ENCODE measurements at places on chromosomes 13 and 19.
A peak's percentile ranks its signal among the peaks of the same experiment; 100 is the strongest.

- DNase-seq, result no peak
Observed at GRCh38 chr13:75175575-75175974, 306.4 kb downstream of the TBC1D4 start.

- no peak for DNase-seq
Observed at GRCh38 chr13:91270031-91270430, 77.5 kb upstream of the MIR17HG start.

DNA sequence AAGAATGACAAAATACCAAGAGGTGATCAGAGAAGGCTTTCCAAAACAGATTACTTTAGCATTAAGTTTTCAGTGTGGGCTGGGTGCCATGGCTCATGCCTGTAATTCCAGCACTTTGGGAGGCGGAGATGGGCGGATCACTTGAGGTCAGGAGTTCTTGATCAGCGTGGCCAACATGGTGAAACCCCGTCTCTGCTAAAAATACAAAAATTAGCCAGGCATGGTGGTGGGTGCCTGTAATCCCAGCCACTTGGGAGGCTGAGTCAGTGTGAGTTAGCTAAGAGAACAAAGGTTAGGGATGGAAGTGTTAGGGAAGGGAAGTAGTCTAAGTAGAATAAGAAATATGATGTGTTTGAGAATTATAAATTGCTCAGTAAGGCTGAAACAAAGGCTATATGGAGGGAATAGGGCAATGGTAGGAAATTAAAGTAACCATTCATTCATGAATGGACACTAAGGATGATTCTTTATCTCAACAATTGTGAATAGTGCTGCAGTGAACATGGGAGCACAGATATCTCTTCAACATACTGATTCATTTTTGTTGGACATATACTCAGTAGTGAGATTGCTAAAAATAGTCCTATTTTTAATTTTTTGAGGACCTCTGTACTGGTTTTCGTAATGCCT lies 3.9 kb upstream of the RCBTB2 start:
- DNase-seq, result no peak

GRCh38 chr19:343941-344624 lies 513 bp downstream of the MIER2 start:
- DNase-seq, result no peak

GRCh38 chr19:52211203-52211602 lies 21.4 kb downstream of the PPP2R1A start:
- no peak for DNase-seq

DNA sequence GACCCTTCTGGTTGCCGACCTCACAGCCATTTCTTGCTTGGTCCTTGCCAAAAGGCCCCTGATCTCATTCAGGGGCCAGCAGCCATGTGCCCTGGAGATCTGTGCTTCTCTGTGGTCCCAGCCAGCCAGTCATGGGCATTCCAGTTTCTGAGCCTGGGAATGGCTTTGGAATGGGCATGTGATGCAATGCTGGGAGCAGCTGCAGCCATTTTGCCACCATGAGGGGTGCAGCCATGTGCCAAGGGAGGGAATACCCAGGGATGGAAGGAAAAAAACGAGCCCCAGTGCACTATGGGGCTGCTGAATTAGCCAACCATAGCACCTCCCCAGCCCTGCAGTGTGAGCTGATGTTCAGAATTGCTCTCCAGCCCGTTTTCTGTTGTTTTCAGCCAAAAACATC lies 26.3 kb downstream of the F2RL3 start:
- DNase-seq, result no peak

GRCh38 chr19:39906820-39907611 lies 27.4 kb downstream of the FCGBP start:
- DNase-seq, result no peak

DNA sequence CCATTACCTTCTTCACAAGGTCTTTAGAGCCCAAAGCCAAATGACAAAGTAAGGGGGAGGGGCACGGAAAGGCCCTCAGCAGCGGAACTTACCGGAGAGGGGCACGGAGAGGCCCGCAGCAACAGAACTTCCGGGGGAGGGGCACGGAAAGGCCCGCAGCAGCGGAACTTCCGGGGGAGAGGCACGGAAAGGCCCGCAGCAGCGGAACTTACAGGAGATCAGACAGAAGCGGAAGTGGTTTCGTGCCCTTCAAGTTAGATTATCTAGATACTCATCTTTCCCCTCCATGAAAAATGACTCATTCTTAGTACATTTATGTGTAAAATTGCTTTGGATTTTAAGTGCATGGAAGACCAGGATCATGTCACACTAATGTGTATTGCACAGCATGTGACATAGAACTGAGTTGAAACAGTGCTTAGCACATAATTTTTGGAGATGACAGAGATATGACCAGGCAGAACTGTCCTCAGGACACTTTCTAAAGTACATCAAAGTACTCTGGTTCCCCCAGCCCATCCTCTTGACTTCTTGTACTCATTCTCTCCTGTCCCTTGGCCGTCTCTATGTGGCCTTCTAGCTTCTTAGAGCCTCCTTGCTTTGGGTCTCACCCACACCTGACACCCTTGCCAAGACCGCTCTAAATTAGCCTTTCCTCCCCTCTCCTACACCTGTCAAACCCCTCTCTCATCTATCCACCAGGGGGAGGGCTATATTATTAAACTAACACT lies 25.7 kb upstream of the TPTE2 start:
- DNase-seq, result peak; percentile 75

GRCh38 chr19:1079566-1080111 lies 12.7 kb downstream of the ARHGAP45 start:
- DNase-seq, result peak; percentile 46

DNA sequence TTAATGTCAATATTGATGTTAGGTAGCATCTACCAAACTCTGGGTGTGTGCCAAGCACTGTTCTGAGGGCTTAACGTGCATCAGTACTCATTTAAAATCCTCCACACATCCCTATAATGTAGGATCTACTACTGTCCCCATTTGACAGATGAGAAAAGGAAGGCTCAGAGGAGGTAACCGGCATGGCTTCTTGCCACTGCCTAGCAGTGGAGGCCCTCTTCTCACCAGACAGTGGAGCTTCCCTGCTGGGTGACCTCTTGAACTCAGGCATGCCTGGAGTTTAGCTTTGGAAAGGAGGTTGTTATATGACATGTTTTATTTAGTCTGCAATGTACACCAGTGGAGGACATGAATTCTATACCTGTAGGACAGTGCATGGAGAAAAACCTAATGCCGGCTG lies 2.1 kb downstream of the SPATA13 start:
- no peak for DNase-seq

GRCh38 chr19:58364146-58364545 lies 1.6 kb upstream of the ZNF497 start:
- no peak for DNase-seq

DNA sequence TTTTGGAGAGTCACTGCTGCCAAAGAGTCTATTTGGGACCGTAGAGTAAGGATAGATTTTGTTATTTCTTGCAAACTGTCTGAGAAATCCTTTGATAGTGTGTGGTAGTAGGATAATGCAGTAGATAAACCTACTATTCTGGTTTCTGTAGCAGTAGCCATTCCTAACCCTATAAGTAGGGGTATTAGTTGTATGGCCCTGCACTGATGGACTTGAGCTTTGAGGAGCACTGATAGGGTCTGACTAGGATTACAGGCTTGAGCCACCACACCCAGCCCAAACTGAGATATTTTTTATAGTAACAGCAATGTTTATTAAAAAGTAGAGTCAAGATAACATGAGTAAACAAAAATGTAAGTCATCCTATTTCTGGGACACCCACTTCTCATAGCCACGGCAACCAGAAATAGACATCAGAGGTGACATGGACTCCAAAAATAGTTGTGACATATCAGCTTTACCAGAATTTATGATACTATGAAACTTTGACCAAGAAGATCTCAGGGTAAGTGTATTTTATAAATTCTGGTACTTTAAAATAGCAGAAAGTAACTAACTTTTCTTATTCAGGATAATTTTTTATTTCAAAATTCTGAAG lies 479.1 kb downstream of the SUCLA2 start:
- no peak for DNase-seq

- DNase-seq, result no peak
Observed at GRCh38 chr19:48401287-48401686, 7.8 kb downstream of the GRIN2D start.

DNA sequence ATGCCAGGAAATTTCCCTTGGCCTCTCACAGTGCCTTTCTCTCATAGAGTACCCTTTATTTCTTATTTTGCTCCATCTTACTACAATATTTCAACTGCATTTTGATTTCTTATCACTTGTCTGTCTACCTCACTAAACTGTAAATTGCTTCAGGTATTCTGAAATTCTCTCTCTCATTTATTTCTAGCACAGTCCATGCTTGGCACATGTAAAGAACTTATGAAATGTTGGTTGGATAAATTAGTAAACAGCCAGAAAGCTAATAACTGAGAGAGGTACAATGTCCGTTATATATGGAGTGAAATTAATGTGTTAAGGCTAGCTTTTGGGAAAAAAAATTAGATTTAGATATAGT lies 138.3 kb upstream of the RFC3 start:
- DNase-seq, result no peak

DNA sequence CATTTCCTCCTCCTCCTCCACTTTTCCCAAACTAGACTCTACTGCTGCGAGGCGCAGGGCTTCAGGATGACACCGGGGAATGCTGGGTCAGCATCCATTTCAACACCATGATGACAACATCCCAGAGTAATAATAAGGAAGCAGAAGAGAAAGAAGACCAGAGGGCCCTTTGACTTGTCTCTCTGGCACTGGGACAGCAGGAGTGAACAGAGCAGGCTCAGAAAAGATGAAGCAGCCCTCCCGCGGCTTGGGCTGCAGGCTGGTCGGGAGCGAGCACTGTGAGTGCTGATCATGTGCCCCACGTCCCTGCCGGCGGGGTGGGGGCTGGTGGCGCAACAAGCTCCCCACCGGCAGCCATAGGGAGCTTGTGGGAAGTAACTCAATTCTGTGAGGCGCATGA lies 30.5 kb downstream of the RANBP3 start:
- peak; percentile 42 for DNase-seq

DNA sequence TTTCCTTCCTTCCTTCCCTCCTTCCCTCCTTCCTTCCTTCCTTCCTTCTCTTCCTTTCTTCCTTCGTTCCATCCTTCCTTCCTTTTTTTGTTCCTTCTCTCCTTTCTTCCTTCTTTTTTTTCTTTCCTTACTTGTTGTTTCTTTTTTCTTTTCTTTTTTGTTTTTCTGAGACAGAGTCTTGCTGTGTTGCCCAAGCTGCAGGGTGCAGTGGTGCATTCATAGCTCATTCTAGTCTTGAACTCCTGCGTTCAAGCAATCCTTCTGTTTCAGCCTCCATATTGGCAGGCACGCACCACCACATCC lies 5.5 kb upstream of the EEF2 start:
- DNase-seq, result no peak

GRCh38 chr13:110350509-110350908 lies 43.4 kb downstream of the COL4A2 start:
- no peak for DNase-seq

GRCh38 chr19:51259348-51260245 lies 8.7 kb downstream of the SIGLECL1 start:
- DNase-seq, result peak; percentile 15

GRCh38 chr13:34506796-34507195 lies 435.3 kb upstream of the NBEA start:
- no peak for DNase-seq

DNA sequence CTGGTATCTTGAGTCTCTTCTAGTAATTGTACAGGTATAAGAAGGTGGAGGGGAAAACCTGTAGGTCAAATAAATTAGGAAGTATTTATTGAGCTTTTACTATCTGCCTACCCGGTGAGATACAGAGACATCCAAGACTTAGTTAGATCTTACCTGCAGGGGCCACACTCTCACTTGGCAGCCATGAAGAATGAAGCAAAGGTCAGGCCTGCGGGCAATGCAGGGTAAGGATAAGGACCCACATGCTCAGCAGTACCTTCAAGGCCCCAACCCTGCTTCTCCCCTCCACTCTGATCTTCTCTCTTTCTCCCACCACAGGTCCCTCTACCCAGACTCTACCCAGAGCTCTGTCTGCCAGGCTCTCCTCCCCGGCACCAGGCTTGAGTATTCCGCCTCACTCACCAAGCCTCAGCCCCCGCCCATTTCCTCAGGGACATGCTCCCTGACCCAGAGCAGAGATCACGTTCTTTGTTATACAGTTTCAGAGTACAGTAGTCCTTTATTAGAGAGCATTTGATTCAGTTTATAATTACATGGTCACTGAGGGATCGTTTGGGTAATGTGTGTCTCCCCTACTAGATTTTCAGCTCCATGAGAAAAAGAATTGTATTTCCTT lies 18.9 kb upstream of the CLDN10 start:
- DNase-seq, result no peak

Measured in CD4-positive, alpha-beta T cell treated with Interferon alpha-2 for 1 hour (primary cell).